Mucosa of descending colon (tissue), 3 donors: ENCODE measurements at places on chromosomes 16 and 17.
A peak's percentile ranks its signal among the peaks of the same experiment; 100 is the strongest.

- DNase-seq, result peak; percentile 2
These were observed 8.9 kb downstream of the OR4D1 start for GRCh38 chr17:58156839-58157803.

GRCh38 chr17:39769974-39770587 is 32.3 kb downstream of the GRB7 start:
- DNase-seq, result no peak

DNA sequence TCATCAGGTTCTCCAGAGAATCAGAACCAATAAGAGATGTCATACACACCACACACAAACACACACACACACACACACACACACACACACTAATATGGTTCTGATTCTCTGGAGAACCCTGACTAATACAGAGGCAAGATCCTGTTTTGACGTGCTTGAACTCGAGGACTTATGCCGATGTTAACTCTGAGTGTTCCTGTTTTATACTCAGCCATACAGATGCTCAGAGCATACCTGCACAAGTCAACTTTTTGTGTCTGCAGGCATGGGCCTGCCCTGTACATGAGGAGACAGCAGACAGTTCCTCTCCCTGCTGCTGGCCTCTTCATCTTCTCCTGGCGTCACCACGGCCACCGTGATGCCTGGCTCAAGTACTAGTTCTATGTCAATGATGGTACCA is 635.9 kb downstream of the WWOX start:
- DNase-seq, result no peak

GRCh38 chr17:4066210-4066609 is 76.6 kb downstream of the ZZEF1 start:
- DNase-seq, result no peak

DNA sequence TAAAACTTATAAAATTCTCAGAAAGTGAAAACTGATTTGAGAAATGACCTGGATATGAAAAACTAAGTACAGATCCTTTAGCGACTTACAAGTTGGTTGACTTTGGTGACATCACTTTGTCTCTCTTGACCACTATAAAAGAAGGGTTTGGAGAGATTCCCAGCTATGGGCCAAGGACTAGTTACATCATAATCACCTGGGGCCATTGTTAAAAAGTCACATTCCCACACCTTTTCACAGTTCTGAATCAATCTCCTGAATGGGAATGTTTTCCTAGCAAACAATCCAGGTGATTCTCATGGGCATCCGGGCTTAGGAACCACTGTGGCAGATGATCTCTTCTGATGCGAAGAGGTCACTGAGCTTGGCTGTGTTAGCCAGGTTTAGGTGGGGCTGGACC is 620 bp upstream of the VWA3A start:
- DNase-seq, result no peak

DNA sequence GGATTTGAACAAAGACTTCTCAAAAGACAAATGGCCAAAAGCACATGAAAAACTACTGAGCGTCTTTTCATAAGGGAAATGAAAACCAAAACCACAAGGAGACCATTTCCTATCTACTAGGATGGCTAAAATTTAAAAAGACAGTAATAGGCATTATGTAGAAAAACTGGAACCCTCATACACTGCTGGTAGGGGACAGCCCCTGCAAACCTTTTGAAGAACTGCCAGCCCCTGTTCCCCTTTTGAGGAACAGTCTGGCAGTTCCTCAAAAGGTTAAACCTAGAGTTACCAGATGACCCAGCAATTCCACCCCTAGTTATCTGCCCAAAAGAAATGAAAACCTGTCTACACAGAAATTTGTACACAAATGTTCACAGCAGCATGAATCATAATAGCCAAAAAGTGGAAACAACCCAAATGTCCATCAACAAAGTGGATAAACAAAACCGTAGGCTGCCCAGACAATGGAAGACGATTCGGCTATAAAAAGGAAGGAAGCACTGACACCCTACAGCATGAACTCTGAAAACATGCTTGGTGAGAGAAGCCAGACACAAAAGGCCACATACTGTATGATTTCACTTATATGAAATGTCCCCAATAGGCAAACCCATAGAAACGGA is 22.9 kb downstream of the CDIP1 start:
- no peak for DNase-seq

DNA sequence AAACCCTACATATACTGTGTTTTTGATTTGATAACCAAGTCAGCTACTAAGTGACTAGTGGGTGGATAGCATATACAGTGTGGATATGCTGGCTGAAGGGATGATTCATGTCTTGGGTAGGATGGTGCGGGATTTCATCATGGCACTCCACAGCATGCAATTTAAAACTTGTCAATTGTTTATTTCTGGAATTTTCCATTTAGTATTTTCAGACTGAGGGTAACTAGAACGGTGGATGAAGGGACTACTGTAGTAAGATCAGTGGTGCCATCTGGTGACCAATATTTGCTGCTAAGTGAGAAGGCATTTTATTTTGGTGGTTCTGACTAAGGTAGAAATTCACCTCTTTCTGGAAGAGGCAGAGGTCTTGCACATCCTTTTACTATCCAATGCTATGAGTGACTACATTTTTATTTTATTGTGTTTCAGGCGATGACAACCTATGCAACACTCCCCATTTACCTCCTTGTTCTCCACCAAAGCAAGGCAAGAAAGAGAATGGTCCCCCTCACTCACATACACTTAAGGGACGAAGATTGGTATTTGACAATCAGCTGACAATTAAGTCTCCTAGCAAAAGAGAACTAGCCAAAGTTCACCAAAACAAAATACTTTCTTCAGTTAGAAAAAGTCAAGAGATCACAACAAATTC is 3.1 kb downstream of the CDC6 start:
- DNase-seq, result no peak

- no peak for DNase-seq
These were observed 7.5 kb upstream of the DNAJA2 start for GRCh38 chr16:46980926-46981325.

DNA sequence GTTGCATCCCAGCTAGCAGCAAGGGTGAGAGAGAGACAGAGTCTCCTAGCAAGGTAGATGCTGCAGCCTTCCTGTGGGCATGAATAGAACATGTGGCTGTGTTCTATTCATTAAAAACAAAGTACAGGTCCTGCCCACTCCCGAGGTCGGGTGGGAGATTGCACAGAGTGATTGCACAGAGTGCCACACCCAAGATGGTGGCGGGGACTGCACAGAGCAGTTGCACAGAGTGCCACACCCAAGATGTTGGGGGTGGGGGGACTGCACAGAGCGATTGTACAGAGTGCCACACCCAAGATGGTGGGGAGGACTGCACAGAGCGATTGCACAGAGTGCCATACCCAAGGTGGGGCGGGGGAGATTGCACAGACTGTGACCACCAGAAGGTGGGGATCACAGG is 410.8 kb upstream of the EEF2KMT start:
- peak; percentile 9 for DNase-seq

DNA sequence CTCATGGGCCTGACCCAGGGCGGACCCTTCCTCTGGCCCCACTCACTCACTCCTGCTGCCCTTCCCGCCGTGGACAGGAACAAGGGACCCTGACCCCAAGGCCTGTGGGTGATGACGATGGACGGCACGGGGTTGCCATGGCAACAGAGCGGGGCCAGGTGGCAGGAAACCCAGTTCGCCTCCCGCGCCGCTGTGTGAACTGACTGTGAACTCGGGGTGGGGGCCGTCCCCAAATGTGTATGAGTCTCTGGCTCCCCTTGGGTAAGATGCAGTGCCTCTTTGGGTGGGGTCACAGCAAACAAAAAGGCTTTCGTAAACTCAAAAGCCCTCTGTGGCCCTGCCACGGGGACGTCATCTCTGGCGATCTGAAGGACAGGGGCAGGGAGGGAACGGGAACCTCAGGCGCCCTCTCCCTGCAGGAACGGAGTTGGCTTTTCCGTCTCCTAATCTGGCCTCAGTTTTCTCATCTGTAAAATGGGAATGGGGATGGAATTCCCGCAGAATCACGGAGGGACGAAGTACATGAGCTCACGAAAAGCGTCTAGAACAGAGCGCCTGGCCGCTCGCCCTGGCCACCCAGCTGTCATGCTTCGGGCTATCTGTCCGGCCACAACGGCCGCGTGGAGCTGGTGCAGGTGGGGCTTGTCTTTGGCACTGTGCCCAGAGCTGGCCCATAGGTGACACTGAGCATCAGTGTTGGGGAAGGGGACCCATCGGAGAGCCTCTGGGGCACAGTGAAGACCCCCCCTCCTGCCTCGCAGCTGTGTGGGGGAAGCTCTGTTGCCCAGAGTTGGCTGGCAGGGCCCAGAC is 44.9 kb upstream of the PABPN1L start:
- no peak for DNase-seq

DNA sequence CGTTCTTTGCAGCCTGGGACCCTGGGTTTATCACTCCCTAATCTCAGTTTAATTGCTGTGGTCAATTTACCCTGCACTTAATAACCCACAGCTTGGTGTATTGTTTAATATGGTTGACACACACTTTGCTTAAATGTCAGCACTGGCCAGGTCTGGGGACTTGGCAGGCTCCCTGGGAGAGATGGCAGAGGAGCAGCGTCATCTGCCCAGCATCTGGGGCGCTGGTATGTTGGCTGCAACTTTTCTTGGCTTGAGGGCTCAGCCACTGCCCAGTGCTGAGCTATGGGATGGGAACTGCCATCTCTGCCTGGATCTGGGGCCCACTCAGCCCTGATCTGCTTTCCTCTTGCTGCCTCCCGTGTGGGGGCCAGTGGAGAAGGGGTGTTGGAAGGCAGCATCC is 115.7 kb upstream of the IRX3 start:
- no peak for DNase-seq

- DNase-seq, result no peak
These were observed 760 bp upstream of the LMF1 start for GRCh38 chr16:971582-971905.

DNA sequence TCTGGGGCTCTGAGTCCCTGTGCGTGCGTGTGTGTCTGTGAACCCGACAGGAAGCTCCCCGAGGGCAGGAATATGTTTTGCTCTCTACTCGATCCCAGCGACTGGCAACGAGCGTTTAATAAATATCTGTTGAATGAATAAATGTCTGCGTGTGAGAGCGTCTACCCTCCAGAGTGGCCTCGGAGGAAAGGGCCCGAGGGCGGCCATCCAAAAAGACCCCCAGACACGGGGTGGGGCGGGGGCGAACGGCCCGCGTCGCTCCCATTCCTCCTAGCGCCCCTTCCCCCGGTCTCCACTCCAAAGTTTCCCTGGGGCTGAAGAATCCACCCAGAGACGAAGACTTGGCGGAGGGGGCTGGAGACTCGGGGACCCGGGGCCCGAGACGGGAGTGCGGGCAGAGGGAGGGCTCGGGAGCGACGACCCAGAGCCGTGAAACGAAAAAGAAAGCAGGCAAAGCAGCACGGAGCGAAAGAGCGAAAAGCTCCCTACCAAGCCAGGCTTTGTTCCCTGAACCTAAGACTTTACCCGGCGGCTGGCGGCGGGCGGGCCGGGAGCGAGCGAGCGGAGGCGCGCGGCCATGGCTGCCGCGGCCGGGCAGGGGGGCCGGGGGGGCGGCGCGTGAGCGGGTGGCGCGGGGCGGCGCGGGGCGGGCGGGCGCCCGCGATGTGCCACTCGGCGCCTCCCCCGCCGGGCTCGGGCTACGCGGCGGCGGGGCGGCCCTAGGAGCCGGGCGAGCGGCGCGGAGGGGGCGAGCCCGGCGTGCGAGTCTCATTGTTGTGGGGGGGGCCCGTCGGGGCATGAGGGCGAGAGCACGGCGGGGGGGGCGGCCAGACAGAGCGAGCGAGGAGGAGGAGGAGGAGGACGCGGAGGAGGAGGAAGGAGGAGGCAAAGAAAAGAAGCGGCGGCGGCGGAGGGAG is at the start of gene MLLT6:
Gene MLLT6, plus strand, starts transcription at position 668 of the 917 bp plus-strand sequence. CDS start 360 bp downstream, outside the sequence.
- peak; percentile 83 for DNase-seq

DNA sequence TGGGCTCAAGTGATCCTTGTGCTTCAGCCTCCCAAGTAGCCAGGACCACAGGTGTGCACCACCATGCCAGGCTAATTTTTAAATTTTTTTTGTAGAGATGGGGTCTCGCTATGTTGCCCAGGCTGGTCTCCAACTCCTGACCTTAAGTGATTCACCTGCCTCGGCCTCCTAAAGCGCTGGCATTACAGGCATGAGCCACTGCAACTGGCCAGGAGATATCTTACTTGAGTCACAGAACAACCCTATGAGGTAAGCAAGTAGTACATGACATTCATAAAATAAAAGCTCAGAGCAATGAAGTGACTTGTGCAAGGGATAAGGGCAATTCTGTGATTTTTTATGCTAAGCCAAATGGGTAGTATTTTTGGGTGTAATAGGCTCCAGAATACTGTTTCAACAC is 57.3 kb downstream of the CDC27 start:
- no peak for DNase-seq

GRCh38 chr17:68710976-68711375 is 109.8 kb upstream of the FAM20A start:
- no peak for DNase-seq

GRCh38 chr16:29745853-29746345 is at the start of gene C16orf54:
C16orf54 (minus strand) TSS chr16:29745990; CDS start chr16:29744951, 1,039 bp downstream.
- peak; percentile 94 for DNase-seq

- no peak for DNase-seq
These were observed 8.7 kb upstream of the SLC7A5 start for GRCh38 chr16:87877942-87878507.

GRCh38 chr16:4522051-4522581 is 16.5 kb downstream of the CDIP1 start:
- DNase-seq, result no peak

GRCh38 chr17:71488851-71489250 is 632.0 kb upstream of the SOX9 start:
- DNase-seq, result no peak

DNA sequence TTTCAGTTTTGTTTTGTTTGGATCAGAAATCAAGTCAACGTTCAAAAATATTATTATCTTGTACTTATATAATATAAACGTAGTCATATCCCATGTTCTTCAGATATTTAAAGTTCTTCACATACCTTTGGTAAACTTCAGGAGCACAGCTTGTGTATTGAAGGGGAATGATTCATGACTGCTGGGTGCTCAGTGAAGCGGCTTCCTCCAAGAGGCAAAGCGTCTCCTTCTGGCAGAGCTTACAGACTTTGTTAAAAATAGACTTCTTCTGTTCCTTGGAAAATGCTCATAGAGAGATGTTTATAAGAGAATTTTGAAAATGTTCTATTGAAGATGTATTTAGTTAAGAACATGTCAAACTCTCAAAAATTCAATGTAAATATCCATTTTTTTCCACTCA is 155.6 kb upstream of the CNTNAP4 start:
- no peak for DNase-seq

GRCh38 chr16:610513-611381 is 20.0 kb upstream of the WFIKKN1 start:
- DNase-seq, result peak; percentile 78

DNA sequence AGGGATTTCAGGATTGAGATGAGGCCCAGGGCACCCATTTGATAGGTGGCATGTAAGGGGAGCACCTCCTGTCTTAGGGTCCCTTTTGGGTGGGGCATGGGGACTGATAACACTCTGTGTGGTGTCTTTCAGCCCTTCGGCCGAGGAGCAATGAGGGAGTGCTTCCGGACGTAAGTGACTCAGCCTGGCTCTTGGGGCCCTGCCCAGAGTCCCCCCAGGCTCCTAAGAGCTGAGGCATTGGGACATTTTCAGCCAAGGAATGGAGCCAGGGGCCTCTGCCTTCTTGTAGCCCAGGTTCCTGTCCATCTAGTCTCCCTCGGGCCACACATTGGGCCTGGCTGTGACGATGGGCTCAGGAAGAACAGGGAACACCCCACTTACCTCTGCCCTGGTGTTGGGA is 44.4 kb downstream of the EEF2K start:
- no peak for DNase-seq

GRCh38 chr17:34411646-34412421 is 48.8 kb upstream of the CCL1 start:
- no peak for DNase-seq
